ENCODE measurements at places on chromosomes 6 and 20.

GRCh38 chr6:36822506-36823269, 16.6 kb downstream of the CPNE5 start:
- H3K27me3 ChIP-seq: peaks cover 2% of the 10 kb centered on the region
- DNase-seq: no peak
- H3K27ac ChIP-seq: peak overlapping the region; percentile 89

DNA sequence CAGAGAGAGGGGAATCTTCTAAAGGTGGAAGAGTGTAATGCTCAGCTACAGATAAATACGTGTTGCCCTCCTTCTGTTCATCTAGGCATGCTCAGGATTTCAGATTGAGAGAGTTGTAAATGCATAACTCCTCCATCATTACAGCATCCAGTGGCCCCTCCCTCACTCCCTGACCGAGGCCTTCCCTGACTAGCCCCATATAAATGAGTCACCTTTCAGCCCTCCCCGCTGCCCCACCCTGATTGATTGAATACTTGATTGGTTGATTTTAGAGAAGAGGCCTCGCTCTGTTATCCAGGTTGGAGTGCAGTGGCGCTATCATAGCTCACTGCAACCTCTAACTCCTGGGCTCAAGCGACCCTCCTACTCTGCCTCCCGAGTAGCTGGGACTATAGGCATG, 193.7 kb downstream of the EYA2 start:
- peaks cover under 1% of the 10 kb centered on the region for H3K27me3 ChIP-seq
- no peak overlapping the region for H3K4me3 ChIP-seq
- H3K36me3 ChIP-seq: peaks cover 7% of the 10 kb centered on the region
- H3K4me1 ChIP-seq: peaks cover 16% of the 10 kb centered on the region
- peak overlapping the region; percentile 29 for H3K27ac ChIP-seq

DNA sequence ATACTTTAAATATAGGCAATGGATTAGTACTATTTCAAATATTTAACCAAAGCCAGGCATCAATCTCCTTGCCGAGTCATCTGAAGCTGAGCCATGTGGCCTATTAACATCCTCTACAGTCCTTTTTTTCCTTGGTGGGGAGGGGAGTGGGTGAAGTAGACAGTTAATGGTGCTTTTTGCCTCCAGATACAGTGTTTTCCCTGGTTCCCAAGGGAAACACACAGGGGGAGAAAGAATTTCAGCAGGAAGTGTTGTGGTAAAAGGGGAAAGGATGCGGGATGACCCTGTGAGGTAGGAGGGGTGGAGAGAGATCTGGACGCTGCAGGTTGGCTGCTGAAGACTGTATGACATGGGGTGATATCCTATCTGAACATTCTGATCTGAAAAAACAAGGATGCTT, 9.6 kb downstream of the CLDN20 start:
- H3K4me1 ChIP-seq: peaks cover 34% of the 10 kb centered on the region
- peak overlapping the region; percentile 90 for H3K27ac ChIP-seq
- H3K27me3 ChIP-seq: no peaks in the 10 kb centered on the region
- H3K4me3 ChIP-seq: no peak overlapping the region
- DNase-seq: peak; percentile 12

DNA sequence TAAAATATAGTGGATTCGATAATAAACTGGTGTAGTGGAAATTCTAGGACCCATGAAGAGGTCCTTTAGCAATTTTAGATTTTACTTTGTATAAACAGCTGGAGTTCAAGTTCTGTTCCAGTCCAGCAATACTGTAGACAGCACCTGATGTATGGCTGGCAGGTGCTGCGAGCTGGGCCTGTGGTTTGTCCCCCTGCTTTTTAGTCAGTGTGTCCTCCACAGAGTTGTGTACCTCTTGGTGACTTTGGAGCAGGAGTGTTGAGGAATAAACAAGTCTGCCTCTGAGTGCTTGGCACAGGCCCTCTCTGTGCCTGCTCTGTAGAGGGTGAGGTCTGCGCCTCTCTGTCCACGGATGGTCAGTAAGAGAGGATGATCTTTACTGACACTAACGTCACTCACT, 13.8 kb downstream of the STX16 start:
- no peak for DNase-seq
- H3K27ac ChIP-seq: no peak overlapping the region
- H3K36me3 ChIP-seq: peaks cover 36% of the 10 kb centered on the region
- H3K4me3 ChIP-seq: no peak overlapping the region
- peaks cover 37% of the 10 kb centered on the region for H3K4me1 ChIP-seq

DNA sequence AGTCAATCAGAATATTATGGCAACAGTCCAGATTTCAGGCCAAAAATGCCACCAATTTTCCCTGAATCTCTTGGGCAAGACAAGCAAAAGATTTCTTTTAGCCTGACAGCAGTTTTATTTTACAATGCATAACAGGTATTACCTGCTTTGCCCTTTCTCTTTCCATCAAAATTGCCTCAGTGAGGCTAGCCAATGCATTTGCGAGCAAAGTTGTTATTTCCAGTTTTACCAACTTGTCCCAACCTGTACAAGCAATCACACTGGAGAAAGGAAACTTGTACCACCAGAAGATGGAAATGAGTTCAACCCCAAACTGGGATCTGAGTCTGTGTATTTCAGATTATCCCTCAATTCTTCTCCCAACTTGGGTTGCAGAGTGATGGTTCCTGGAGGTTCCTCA, 279.9 kb upstream of the CDYL start:
- no peaks in the 10 kb centered on the region for H3K36me3 ChIP-seq
- H3K4me3 ChIP-seq: no peak overlapping the region
- no peak overlapping the region for H3K27ac ChIP-seq

- H3K36me3 ChIP-seq: no peaks in the 10 kb centered on the region
- H3K4me3 ChIP-seq: no peak overlapping the region
- no peak for DNase-seq
- H3K27ac ChIP-seq: no peak overlapping the region
- peaks cover 61% of the 10 kb centered on the region for H3K4me1 ChIP-seq
Observed at GRCh38 chr20:53938739-53939138, 131.7 kb downstream of the BCAS1 start.

GRCh38 chr6:169723200-169723909, 945 bp downstream of the PHF10 start:
- peak overlapping the region; percentile 95 for H3K4me3 ChIP-seq
- peaks cover 63% of the 10 kb centered on the region for H3K4me1 ChIP-seq
- H3K27me3 ChIP-seq: peaks cover 3% of the 10 kb centered on the region
- H3K36me3 ChIP-seq: peaks cover 24% of the 10 kb centered on the region
- H3K27ac ChIP-seq: peak overlapping the region; percentile 98
- peak; percentile 69 for DNase-seq

DNA sequence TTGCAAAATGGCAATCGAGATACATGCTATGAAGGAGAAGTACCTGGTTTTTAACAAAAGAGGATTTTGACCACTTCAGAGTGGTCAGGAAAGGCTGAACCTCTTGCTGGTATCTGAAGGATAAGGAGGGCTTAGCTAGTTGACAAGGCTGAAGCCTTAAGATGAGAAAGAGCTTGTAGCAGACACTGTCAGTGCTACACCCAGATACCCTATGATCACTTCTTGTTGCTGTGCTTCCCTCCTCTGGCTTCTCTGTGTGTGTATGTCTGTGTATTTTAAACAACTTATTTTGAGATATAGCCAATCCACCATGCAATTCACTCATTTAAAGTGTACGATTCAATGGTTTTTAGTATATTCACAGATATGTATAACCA, 38.9 kb upstream of the TGM2 start:
- no peak overlapping the region for H3K4me3 ChIP-seq
- no peaks in the 10 kb centered on the region for H3K4me1 ChIP-seq
- peaks cover 28% of the 10 kb centered on the region for H3K27me3 ChIP-seq
- no peak for DNase-seq
- H3K27ac ChIP-seq: no peak overlapping the region
- H3K36me3 ChIP-seq: no peaks in the 10 kb centered on the region

GRCh38 chr6:139395891-139396301, 21.4 kb upstream of the CITED2 start:
- no peaks in the 10 kb centered on the region for H3K27me3 ChIP-seq
- DNase-seq: no peak
- H3K4me3 ChIP-seq: no peak overlapping the region

DNA sequence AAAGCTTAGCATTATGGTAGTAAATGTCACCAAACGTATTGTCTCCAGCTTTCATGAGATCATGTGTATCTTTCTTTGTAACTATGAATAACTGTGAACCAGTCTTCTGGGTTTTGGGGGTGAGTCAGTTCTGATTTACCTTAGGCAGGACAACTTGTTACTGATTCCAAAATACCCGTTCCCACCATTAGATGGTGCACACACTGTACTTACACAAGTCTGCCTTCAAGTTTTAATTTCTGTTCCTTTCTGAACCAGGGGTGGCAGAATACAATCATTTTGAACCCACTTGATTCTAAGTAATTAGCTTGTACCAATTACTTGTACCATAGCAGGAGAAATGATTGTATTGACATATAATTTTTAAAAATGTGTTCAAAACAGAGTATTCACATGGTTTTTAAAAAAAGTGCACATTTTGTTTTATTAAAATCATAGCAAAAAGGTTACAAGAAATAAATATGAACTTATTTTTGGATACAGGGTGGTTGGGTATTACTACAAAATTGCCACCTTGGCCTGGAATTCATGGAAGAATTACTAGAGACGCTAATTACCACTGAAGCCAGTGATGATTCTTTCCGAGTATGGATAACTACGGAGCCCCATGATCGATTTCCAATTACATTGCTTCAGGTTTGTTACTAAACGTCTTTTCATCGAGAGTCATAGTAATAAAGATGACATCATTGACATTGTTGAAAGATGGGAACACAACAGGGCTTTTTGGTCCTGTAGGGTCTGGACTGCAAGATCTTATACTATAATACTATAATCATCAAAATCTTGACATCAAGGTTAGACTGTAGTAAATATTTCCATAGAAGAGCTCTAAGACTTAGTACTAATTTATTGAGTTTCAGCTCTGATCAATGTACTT, 75.2 kb upstream of the GLP1R start:
- H3K4me3 ChIP-seq: no peak overlapping the region
- no peak for DNase-seq
- no peak overlapping the region for H3K27ac ChIP-seq
- peaks cover 15% of the 10 kb centered on the region for H3K27me3 ChIP-seq

GRCh38 chr6:35253249-35253648, 6.3 kb upstream of the ZNF76 start:
- peak overlapping the region; percentile 37 for H3K27ac ChIP-seq
- no peak for DNase-seq
- peaks cover 29% of the 10 kb centered on the region for H3K36me3 ChIP-seq
- no peaks in the 10 kb centered on the region for H3K27me3 ChIP-seq
- no peak overlapping the region for H3K4me3 ChIP-seq

DNA sequence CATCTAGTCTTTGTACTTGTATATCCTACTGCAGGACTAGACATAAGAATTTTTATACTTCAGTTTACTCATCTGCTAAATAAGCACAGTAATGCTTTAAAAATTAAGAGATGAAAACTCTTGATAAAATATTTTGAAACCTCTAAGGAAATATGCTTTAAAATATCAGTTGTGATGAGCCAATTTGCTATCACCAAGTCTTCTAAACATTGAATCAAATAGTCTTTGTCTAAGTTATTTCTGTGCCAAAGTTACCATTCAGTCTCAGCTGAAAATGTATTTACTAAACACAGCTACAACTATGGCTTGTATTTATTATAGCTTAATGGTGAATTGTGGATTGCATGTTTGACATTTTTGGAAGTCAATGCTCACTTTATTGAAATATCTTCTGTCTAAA, 46.2 kb upstream of the RFPL4B start:
- H3K4me1 ChIP-seq: peaks cover 47% of the 10 kb centered on the region
- no peak overlapping the region for H3K4me3 ChIP-seq
- H3K27ac ChIP-seq: no peak overlapping the region
- no peak for DNase-seq
- no peaks in the 10 kb centered on the region for H3K36me3 ChIP-seq
- peaks cover 13% of the 10 kb centered on the region for H3K27me3 ChIP-seq

DNA sequence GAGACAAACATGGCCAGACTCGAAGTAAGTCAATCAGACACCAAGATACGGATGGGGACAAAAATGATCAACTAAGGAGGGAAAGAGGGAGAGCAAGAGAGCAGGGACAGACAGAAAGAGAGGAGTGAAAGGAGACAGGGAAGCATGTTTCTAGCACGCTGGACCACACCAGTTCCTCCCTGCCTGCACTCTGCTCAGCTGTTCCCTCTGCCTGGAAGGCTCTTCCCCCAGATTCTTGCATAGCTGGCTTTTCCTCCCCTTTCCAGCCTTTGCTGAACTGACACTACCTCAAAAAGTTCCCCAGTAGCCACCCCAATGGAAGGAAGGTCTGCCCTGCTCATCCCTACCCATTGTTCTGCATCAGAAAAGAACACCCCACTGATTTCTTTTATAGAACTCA, 185.9 kb downstream of the MAFB start:
- peak overlapping the region; percentile 74 for H3K27ac ChIP-seq
- H3K4me1 ChIP-seq: peaks cover 23% of the 10 kb centered on the region
- no peak for DNase-seq
- peaks cover 2% of the 10 kb centered on the region for H3K27me3 ChIP-seq

GRCh38 chr6:37867756-37868446, 48.4 kb downstream of the ZFAND3 start:
- no peak overlapping the region for H3K4me3 ChIP-seq
- no peak overlapping the region for H3K27ac ChIP-seq
- H3K27me3 ChIP-seq: no peaks in the 10 kb centered on the region

GRCh38 chr6:41581381-41581991, 35.3 kb downstream of the FOXP4 start:
- H3K4me1 ChIP-seq: peaks cover 100% of the 10 kb centered on the region
- H3K36me3 ChIP-seq: peaks cover 43% of the 10 kb centered on the region
- no peak overlapping the region for H3K4me3 ChIP-seq
- no peak overlapping the region for H3K27ac ChIP-seq

DNA sequence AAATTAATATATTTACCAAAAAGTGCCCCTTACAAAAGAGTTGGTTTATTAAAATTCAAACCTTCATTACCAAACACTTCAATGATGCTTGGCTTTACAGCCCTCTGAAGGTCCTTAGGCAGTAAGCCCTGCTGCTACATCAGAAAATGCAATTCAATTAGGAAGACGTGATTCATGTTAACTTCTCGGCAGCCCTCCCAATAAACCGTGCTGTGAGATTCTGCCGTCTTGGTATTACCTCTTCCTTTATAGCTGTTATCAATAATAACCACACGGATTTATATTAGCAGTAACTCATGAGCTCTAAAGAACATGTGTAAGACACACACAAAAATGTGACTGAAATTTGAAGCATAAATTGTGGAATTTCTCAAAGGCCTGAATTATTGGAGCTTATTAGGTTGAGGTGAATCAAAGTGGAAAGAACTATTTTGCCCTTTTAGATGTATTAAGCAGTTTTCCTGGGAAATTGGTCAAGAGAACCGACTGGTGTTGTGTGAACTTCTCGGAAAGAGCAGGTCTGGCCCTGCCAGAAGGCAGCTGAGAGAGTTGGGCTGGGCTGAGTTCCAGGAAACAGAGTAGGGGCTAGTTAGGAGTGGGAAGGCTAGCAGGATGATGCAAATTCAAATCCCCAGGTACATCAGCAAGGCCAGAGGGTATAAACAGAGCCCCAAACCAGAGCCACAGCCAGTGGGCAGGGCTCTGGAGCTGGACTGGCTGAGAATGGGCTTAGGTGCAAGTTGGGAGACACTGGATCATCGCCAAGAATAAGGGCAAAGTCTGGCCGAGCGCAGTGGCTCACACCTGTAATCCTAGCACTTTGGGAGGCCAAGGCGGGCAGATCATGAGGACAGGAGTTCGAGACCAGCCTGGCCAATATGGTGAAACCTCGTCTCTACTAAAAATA, 33.1 kb downstream of the FGD2 start:
- H3K4me3 ChIP-seq: no peak overlapping the region
- H3K4me1 ChIP-seq: no peaks in the 10 kb centered on the region
- H3K27ac ChIP-seq: no peak overlapping the region
- H3K27me3 ChIP-seq: peaks cover 8% of the 10 kb centered on the region
- no peak for DNase-seq

Measured in nephron progenitor cell (in vitro differentiated cells).